ENCODE measurements at places on chromosomes 12 and 14. TPM values are rescaled to one million over a fixed set of nuclear protein-coding genes. Genes with fewer than 3 reads are reported as not detected.

The ADAM21 gene
- polyA plus RNA-seq: 0.36 TPM

The FOXN4 gene
- polyA plus RNA-seq: 0.92 TPM

The SALL2 gene
- polyA plus RNA-seq: 58.4 TPM

The GRIP1 gene
- 21.1 TPM for polyA plus RNA-seq

The LGR5 gene
- polyA plus RNA-seq: 19.4 TPM

The SMIM41 gene
- 0.34 TPM for polyA plus RNA-seq

The TMEM30B gene
- polyA plus RNA-seq: 5.0 TPM

The HCAR2 gene
- 0.33 TPM for polyA plus RNA-seq

The CREBL2 gene
- 26.5 TPM for polyA plus RNA-seq

The NXPH4 gene
- 3.2 TPM for polyA plus RNA-seq

The TCL1A gene
- polyA plus RNA-seq: 2.5 TPM

The SLC15A4 gene
- 27.9 TPM for polyA plus RNA-seq

The SERPINA12 gene
- not detected for polyA plus RNA-seq

The SYT1 gene
- polyA plus RNA-seq: 18.1 TPM

The C3AR1 gene
- polyA plus RNA-seq: 2.8 TPM

The USP30 gene
- polyA plus RNA-seq: 25.1 TPM

The IFNG-AS1 gene
- not detected for polyA plus RNA-seq

The REC8 gene
- polyA plus RNA-seq: 63.4 TPM
